ENCODE measurements at places on chromosomes 7 and 10.

DNA sequence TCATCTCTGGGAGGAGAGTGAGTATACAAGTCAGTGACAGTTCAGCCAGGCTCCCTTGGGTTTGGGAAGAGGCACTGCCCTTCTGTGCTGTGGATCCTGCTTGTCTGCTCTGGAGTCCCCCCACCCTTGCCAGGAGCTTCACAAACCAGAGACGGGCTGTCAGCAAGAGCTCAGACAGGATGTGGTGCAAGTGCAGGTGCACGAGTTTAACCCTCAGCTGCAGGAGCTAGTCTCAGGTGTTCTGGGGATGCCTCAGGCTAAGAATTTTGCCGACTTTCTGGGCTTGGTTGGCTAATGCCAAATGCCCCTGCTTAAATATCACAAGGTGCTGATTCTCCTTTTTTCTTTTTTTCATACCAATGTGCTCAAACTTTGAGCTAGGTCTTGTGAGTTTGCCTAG lies 22.3 kb downstream of the ZNF783 start:
- peak; percentile 59 for DNase-seq

GRCh38 chr10:108412323-108412722 lies 1247.8 kb upstream of the SORCS1 start:
- DNase-seq: no peak

- no peak for DNase-seq
Measured at GRCh38 chr10:75400771-75401568, 594 bp downstream of the ZNF503 start.

GRCh38 chr10:101939008-101939648 lies 95.5 kb upstream of the KCNIP2 start:
- no peak for DNase-seq

GRCh38 chr10:108413954-108414353 lies 1249.4 kb upstream of the SORCS1 start:
- DNase-seq: no peak

DNA sequence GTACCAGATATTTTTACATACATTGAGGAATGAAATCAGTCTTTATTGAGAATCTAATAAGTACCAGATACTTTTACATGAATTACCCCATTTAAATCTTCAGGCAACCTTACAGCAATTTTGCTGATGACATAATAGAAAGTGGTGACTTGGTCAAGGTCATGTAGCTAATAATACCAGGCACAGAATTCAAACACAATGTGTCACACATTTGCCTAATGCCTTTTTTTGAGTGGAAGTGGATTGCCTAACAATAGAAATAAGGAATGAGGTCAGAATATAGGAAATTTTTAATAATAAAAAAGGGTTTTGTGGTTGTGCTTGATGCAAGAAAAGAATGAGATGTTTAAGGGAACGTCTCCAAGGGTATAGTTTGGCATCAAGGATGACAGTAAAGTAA lies 466.6 kb upstream of the IGFBP3 start:
- no peak for DNase-seq

Data from CD4-positive, alpha-beta T cell treated with Interleukin-4 for 1 hour (primary cell).